ENCODE measurements at places on chromosomes 12 and 14. TPM values are rescaled to one million over a fixed set of nuclear protein-coding genes. Genes with fewer than 3 reads are reported as not detected.

Gene LPAR5
- 0.22 TPM for total RNA-seq

Gene TMEM119
- not detected for total RNA-seq

Gene RGS6
- 2.8 TPM for total RNA-seq

GRCh38 chr14:64944041-64944440 is 1.5 kb upstream of the GPX2 start:
- no peak for DNase-seq

DNA sequence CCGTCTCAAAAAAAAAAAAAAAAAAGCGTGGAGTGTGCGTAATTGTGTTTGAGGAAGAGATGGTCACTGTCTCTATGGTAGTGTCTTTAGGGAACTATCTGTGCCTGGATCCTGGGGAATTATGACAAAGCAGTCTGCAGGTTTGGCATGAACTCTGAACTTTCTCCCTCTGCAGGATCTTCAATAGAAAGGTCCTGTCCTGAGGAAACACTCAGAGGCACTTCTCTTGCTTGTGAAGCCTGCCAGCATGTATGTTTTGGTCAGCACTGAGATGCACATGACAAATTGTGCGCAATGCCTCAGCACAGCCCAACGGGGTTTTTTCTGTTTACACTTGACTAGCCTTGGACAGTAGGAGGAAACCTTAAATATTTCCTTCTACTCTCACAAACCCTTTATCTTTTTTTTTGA is 46.6 kb downstream of the ATF7 start:
- no peak for DNase-seq

- no peak for DNase-seq
Measured at GRCh38 chr12:16282978-16283377, 5.5 kb upstream of the SLC15A5 start.

GRCh38 chr12:45622210-45622937 is 107.1 kb upstream of the ARID2 start:
- DNase-seq: no peak

GRCh38 chr12:753611-754472 is 1.5 kb downstream of the WNK1 start:
- DNase-seq: peak; percentile 50

DNA sequence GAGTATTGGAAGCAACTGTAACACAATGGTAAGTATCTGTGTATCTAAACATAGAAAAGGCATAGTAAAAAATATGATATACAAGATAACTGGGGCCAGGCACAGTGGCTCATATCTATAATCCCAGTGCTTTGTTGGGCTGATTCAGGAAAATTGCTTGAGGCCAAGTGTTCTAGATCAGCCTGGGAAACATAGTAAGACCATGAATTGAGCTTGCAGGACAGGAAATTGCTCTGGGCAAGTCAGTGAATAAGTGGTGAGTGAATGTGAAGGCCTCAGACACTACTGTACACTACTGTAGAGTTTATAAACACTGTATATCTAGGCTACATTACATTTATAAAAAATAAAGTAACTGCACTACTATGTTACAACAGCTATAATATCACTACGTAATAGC is 75.2 kb downstream of the GPR135 start:
- DNase-seq: no peak

GRCh38 chr12:80101126-80101525 is 1.8 kb downstream of the OTOGL start:
- DNase-seq: no peak

- no peak for DNase-seq
Measured at GRCh38 chr12:118058881-118059280, 2.1 kb downstream of the WSB2 start.

- peak; percentile 33 for DNase-seq
Measured at GRCh38 chr12:61546296-61546695, 713.9 kb upstream of the USP15 start.

- no peak for DNase-seq
Measured at GRCh38 chr12:116217045-116217735, 60.3 kb downstream of the MED13L start.

All from H9 (cell line).